ENCODE measurements at places on chromosomes 16 and 17.

- DNase-seq, result no peak
Measured at GRCh38 chr17:69246726-69247375, 18.2 kb upstream of the ABCA10 start.

GRCh38 chr16:70437017-70437581 is 1.8 kb downstream of the ST3GAL2 start:
- DNase-seq, result no peak

DNA sequence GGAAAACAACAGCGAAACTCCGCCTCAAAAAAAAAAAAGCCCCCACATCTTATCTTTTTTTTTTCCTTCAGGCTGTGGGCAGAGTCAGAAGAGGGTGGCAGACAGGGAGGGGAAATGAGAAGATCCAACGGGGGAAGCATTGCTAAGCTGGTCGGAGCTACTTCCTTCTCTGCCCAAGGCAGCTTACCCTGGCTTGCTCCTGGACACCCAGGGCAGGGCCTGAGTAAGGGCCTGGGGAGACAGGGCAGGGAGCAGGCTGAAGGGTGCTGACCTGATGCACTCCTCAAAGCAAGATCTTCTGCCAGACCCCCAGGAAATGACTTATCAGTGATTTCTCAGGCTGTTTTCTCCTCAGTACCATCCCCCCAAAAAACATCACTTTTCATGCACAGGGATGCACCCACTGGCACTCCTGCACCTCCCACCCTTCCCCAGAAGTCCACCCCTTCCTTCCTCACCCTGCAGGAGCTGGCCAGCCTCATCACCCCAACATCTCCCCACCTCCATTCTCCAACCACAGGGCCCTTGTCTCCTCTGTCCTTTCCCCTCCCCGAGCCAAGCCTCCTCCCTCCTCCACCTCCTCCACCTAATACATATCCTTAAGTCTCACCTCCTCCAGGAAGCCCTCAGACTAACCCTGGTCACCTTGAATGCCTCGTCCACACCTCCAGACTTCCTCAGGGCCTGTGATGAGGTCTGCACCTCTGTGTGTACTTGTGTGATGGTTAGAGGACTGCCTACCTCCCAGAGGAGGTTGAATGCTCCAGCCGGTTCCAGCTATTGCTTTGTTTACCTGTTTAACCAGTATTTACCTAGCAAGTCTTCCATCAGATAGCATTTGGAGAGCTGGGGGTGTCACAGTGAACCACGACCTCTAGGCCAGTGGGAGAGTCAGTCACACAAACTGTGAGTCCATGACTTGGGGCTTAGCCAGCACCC is 1.2 kb upstream of the HBA1 start:
- DNase-seq, result no peak

- no peak for DNase-seq
Measured at GRCh38 chr16:51418258-51418657, 267.2 kb upstream of the SALL1 start.

- no peak for DNase-seq
Measured at GRCh38 chr16:89565256-89565505, 4.7 kb downstream of the RPL13 start.

DNA sequence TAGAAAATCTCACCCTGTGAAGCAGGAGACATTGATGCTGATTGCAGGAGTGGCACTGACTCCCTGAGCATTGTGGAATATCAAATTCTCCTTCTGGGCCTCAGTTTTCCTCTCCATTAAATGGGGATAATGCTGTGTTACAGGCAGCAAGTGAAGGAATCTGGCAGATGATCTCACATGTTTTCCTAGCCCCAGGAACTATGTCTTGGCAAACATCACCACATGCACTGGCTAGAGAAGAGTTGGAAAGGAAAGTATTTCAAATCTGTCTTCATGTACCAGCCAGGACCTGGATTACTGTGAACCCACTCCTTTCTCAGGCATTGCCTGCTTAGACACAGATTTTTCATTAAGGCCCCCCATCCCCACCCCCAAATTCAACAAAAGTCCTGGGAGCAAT is 13.6 kb upstream of the CCL8 start:
- no peak for DNase-seq

GRCh38 chr16:48052731-48053417 is 102.9 kb downstream of the ABCC12 start:
- no peak for DNase-seq

DNA sequence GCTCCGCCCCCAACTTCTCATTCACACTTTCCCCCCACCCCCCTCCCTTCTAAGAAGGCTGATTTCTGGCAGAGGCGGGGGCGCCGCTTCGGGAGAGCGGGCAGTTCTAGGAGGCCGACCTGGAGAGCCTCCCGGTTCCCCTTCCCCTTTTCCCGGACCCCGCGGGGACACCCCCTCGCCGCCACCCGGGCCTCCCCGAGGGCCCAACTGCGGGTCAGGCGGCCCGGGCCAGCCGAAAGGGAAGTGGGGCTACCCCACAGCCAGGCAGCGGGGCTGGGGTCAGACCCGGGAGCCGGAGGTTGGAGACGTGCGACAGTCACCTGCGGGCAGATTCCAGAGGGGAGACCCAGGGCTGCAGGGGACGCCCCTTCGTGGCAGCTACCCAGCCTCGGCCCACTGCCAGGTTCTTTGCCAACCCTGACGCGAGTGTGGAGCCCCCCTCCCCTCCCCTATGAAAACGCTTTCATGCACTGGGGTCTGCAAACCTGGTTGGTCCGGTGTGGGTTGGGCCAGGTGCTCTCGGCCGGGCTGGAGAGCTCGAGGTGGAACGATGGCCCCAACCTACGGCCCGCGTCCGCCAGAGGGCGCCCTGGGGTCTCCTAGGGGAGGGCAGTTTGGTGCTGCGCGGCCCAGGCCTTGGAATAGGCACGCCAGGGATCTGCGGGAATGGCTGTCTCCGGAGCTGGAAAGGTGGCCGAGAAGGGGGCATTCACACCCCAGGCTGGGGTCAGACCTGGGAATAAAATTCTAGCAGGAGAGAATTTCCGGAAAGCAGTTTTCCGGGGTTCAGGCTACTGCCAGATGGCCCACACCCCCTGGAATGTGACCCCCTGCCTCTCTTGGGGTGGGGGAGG is 721 bp upstream of the SOCS3 start:
- peak; percentile 93 for DNase-seq

GRCh38 chr17:27895123-27895895 is 2.1 kb upstream of the LYRM9 start:
- no peak for DNase-seq

DNA sequence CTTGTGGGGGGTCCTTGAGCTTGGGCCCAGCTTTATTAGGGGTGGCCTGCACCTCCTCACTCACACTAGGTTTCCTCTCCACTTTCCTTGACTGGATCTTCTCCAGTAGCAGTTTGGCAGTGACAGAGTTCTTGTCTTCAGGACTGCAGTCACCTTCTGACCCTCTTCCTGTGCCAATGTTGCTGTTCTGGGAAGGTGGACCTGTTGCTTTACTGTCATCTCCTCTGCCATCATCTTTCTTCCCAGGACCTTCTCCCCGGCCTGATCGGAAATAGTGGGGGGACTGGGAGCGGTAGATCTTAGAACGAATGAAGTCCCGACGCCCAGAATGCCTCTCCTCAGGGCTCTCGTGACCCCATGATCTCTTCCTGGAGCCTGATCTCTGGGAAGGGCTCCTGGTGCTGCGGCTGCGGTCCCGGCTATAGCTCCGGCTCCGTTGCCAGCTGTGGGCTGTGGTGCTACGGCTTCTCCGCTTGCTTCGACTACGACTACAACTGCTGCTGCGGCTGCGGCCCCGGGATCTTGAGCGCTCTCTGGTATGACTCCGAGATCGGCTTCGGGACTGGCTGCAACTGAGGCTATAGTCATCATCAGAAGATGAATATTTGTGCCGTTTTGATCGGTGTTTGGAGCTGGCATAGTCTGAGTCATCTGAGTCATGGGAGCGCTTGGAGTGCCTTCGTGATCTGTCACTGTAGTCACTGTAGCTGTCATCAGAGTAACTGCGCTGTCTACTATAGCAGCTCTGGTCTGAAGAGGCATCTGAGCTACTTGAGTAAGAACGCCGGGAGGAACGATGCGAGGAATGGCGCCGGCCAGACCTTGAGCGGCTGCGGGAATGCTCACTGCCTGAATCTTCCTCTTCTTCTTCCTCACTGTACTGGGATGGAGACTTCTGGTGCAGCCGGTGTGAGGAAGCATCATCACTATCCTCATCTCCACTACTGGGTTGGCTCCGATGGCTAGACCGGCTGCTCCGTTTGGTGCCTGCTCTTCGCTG is 9.5 kb upstream of the ITGA2B start:
- DNase-seq, result no peak

DNA sequence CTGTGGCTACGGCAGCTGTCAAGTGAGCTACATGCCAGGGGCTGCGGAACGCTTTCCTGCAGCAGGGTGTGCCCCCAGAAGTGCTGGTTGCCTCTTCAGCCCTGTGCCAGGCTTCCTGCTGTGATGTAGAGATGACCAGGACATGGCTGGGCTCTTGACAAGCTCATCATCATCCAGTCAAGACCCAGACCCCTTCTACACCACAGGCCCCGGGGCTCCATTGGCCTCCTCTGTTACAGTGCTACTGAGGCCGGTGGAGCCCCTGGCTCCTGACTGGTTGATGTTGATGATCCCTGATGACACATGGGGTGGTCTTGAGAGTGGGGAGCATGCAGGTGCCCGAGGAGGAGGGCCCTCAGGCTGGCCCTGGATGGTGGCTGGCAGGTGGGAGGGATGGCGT is 50.1 kb downstream of the B9D1 start:
- no peak for DNase-seq

DNA sequence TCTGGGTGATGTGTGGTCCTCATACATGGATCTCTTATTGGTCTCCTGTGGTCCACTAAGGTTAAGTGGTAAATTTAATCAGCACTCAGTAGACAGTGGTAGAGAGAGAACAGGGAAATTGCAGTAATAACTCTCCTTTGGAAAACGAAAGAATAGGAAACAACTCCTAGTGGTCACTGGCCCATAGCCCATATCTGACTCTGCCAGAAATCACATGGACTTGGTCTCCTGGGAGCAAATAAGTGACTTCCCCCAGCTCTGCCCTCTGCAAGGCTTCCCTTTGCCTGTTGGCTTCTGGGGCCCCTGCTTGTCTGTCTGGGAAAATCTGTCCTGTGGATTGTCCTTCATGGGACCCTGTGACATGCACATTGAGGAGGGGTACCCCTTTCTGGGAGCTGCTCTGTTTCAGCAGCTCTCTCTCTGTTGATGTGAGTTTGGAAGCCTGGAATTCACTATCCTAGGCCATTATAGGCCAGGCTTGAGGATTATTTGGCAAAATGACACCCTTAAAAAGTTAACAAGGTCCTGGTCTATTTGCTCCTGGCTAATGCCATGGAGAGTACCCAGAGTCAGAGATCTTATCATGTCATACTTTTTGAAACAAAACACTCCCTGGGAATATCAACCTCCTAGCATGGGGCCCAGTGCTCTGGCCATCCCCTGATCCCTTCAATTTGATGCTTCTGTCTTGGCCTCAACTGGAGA is 58.0 kb upstream of the HNF1B start:
- DNase-seq, result no peak

DNA sequence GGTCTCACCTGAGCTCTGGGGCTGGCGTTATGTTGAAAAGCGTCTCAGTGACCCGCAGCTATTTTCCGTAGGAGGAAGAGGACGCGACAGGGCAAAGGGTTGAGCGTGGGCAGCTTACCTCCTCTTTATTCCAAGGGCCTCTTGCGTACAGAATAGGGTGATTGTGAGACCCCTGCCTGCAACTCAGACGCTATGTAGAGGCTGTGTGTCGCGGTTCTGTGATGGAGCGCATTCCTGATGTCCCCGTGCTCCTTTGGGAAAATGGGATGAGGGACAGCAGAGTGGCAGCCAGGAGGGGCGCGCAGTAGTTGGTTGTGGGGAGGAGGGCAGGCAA is 531 bp upstream of the CDH8 start:
- no peak for DNase-seq

DNA sequence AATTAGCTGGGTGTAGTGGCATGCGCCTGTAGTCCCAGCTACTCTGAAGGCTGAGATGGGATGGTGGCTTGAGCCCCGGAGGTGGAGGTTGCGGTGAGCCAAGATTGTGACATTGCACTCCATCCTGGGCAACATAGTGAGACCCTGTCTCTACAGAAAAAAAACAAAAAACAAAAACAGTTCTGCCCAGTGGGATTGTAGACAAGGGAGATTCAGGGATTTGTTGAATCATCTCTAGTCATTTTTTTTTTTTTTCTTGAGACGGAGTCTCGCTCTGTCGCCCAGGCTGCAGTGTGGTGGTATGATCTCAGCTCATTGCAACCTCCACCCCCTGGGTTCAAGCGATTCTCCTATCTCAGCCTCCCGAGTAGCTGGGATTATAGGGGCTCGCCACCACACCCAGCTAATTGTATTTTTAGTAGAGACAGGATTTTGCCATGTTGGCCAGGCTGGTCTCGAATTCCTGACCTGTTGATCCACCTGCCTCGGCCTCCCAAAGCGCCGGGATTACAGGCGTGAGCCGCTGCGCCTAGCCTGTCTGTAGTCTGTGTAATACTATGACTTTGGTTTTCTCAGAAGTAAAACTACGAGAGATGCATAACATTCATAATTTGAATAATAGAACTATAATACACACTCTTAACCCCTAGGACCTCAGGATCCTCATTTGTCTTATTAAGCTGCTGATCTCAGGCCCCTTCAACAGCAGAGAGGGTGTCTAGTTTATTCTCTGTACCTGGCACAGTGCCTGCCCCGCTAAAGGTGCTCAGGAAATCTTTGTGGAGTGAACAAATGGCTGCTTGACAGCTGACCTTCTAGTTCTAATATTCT is 1.4 kb downstream of the TEN1 start:
- no peak for DNase-seq

DNA sequence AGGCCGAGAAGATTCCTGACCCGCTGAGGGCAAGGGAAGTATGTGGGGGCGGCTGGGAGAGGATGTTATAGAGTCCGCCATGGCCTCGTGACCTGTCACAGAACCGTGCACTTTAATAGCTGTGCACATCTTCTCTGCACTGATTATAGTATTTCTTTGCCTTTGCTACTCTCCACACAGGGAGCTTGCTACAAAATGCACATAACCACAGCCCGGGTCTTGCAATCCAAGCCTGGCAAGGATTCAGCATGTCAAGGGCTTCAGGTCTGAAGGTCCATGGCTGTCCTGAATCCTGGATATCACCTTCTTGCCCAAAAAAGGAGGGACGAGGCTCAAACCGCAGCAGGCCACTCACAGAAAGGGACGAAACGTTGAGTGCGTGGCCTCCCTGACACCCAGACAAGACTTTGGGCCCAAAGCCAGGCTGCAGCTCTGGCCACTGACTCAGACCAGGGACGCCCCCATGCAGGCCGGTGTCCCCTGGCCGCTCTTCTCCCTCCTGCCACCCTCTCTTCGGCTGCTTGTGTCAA is 43.7 kb downstream of the USP22 start:
- DNase-seq, result no peak

GRCh38 chr16:85048921-85049562 is 21.4 kb downstream of the KIAA0513 start:
- DNase-seq, result no peak

Measured in activated CD4-positive, alpha-beta T cell treated with anti-CD3 and anti-CD28 coated beads for 24 hours (primary cell).